ENCODE measurements at places on chromosomes 11 and 22.

DNA sequence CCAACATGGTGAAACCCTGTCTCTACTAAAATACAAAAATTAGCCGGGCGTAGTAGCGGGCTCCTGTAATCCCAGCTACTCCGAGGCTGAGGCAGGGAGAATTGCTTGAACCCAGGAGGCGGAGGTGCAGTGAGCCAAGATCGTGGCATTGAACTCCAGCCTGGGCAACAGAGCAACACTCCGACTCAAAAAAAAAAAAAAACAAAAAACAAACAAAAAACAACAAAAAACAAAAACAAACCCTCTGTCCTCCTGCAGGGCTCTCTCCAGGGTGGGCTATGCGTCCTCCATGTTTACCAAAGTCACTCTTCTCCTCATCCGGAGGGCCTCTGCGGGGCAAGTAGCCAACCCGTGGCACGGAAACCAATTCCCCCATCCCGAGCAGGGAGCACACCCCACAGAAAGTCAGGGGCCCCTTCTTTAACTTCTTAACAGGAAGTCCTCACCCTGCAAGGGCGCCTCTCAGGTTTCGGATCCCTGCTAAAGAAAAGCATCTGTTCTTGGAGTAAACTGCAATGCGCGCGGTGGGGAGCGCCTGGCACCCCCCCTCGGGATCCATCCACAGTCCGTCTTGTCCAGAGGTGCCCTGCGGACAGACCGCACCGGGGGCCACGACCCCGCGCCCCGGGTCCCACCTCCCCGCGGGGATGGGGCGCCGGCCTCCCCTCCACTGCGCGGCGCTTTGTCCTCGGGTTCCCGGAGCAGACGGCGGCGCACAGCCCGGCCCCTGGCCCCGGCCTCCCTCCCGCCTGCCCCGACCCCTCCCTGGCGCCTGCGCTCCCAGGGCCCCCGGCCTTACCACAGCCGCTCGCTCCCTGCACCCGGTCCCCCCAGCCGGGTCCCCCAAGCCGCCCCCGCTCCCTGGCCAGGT is 712 bp downstream of the CERK start:
- DNase-seq = no peak

GRCh38 chr11:126963603-126964363 is 36.8 kb downstream of the KIRREL3 start:
- no peak for DNase-seq

- no peak for DNase-seq
Measured at GRCh38 chr11:122173587-122173986, 57.6 kb upstream of the BLID start.

DNA sequence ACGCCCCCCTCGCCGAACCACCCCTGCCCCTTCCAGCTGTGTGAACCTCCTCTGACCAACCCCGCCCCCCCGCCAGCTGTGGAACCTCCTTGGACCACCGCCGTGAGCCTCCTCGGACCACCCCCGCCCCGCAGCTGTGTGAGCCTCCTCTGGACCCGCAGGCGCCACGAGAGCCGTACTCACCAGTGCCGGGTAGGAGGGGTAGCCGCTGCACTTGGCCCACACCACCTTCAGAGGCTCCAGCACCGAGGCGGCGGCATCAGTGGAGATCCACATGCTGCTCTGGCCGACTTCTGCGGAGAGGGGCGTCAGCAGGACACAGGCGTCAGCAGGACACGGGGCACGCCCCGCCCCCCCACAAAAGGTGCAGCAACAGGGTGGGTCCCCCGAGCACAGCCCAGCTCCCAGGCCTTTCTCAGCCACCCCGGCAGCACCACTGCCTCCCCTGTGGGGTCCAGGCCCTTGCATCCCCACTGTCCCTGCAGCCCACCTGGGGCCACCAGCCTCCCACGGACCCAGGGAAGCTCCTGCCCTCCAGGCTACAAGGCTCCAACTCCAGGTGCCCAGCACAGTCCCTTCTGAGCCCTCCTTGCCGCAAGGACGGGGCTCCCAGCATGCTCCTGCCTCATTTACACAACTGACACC is 51.7 kb downstream of the BRD1 start:
- no peak for DNase-seq

GRCh38 chr22:29339381-29340235 is 24.1 kb upstream of the RASL10A start:
- no peak for DNase-seq

GRCh38 chr22:29346659-29347058 is 31.2 kb upstream of the RASL10A start:
- DNase-seq = no peak

DNA sequence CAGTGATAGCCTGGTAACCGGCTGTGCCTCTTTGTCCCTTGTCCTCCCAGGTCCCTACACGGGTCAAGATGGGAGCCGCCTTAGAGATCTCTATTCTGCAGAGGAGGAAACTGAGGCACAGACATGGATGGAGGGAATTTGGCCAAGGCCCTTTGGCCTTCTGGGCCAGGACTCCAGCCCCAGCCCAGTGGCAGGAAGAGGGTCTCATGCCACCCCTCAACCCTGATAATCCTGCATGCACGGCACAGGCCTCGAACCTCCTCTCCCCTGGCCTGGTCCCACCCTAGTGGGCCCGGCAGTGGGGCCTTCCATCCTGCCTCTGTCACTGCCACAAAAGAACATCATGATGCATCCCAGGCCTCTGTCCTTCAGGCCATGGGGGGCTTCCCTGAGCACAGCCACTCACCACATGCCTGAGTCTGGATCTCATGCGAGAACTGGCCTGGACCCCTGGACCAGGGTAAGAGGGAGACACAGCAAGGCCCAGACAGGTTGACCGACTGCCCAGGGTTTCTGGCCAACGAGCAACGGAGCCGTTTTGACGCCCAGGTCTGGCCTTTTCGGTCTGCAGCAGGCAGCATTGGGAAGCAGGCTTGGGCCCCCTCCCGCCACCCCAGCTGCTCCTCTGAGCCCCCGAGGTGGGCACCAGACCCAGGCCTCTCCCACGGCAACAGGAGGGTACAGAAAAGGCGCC is 6.5 kb downstream of the LINC01488 start:
- no peak for DNase-seq

GRCh38 chr11:44637487-44637886 is 72.0 kb downstream of the CD82 start:
- DNase-seq = no peak

GRCh38 chr22:33385611-33386010 is 327.4 kb upstream of the SYN3 start:
- no peak for DNase-seq

DNA sequence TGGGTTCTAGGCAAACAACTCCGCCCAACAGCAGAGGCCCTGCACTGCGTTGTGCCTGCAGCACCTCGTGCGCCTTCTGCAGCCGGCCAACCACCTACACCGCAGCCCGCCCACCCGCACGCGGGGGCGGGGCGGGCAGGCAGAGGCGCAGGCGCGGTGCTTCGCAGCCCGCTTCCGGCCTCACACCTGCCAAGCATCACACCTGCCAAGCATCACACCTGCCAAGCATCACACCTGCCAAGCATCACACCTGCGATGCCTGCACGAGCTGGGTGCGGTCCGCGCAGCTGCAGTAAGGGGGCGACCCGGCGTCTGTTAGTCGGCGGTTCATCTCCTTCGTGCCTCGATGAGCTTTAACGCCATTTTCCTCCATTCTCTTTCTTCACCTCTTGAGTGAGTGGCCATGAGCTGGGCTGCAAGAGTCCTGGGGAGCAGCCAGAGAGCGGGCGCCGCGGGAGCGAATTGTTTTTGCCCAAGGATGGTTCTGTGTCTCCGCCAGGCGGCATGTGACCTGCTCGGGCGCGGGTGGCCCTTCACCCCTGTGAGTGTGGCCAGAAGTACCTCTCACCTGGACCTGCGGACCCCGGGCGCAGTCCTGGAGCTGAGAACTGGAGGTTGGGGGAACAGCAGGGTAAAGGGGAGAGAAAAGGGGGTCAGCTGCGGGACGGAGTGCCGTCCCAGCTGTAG is at the start of gene LDHAL6A:
TSS of gene LDHAL6A (plus strand) at position 171 of the 687 bp plus-strand sequence. CDS start 825 bp downstream, outside the sequence.
- no peak for DNase-seq

Data from stimulated activated CD8-positive, alpha-beta memory T cell treated with anti-CD3 and anti-CD28 coated beads, Interleukin-7, amount 100 ng/mL, for 1 hour (primary cell).